ENCODE measurements at places on chromosomes 2 and 18.

DNA sequence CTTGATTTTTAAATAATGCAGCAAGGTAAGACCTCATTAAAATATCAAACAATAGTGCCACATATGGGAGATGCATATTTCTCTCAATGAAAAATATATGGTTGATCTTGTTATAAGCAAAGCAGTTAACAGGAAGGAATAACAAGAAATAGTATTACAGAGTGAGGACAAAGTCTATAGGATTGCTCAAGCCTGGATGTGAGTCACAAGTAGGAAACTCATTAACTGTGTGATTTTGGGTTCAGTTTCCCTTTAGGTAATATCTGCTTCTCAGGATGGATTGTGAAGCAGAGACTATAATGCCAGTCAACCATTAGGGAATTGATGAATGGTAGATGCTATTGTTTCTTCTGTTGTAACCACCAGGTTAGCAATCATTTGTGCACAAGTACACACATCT is 42.9 kb upstream of the SPHKAP start:
- no peak overlapping the region for H3K4me3 ChIP-seq
- no peaks in the 10 kb centered on the region for H3K27me3 ChIP-seq
- H3K27ac ChIP-seq = no peak overlapping the region
- H3K4me1 ChIP-seq = no peaks in the 10 kb centered on the region
- DNase-seq = no peak
- H3K36me3 ChIP-seq = no peaks in the 10 kb centered on the region

- H3K4me3 ChIP-seq = peak overlapping the region; percentile 65
- peak overlapping the region; percentile 87 for H3K27ac ChIP-seq
- H3K27me3 ChIP-seq = peaks cover 14% of the 10 kb centered on the region
- H3K36me3 ChIP-seq = no peaks in the 10 kb centered on the region
Measured at GRCh38 chr2:235669269-235669831, 175.5 kb downstream of the AGAP1 start.

GRCh38 chr2:175234650-175235049 is 53.1 kb upstream of the ATP5MC3 start:
- H3K27ac ChIP-seq = no peak overlapping the region
- peaks cover 22% of the 10 kb centered on the region for H3K36me3 ChIP-seq
- no peaks in the 10 kb centered on the region for H3K4me1 ChIP-seq
- peaks cover 3% of the 10 kb centered on the region for H3K27me3 ChIP-seq
- DNase-seq = no peak

GRCh38 chr2:204027091-204027490 is 90.5 kb downstream of the ICOS start:
- H3K27ac ChIP-seq = no peak overlapping the region
- H3K27me3 ChIP-seq = peaks cover 4% of the 10 kb centered on the region
- H3K4me3 ChIP-seq = no peak overlapping the region
- 0 out of 2 replicates have a peak, but pooled peaks cover 4% of the 10 kb centered on the region for H3K36me3 ChIP-seq
- no peaks in the 10 kb centered on the region for H3K4me1 ChIP-seq

DNA sequence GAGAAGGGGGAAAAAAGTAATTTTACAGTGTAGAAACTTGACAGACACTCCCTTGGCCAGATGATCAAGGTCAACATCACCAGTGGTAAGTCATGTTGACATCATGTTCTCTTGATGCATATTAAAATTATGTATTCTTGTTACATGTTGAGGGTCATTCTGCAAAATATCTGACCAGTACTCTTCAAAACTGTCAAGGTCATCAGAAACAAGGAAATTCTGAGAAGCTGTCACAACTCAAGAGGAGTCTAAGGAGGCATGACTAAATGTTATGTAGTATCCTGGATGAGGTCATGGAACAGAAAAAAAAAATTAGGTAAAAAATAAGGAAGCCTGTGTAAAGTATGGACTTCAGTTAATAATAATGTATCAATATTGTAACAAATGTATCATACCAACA is 6.3 kb downstream of the SGPP2 start:
- peaks cover 100% of the 10 kb centered on the region for H3K27me3 ChIP-seq
- no peak for DNase-seq
- no peak overlapping the region for H3K27ac ChIP-seq

DNA sequence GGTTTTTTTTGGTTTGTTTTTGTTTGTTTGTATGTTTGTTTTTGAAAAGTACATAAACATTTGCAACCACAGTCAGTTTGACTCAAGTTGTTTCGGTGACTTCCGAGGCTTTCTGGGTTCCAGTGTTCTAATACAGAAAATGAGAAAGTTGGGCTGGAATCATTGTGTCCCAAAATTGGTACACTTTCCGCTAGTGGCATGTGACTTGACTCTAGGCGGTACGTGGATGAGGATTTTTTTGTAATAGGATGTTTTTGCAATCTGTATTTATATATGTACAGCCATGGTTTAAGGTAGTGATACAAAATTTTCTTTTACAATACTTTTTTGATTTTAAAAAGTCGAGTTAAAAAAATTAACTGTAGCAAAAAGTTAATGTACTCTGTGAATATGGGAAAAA is 1.7 kb downstream of the MFF start:
- H3K4me1 ChIP-seq = peaks cover 45% of the 10 kb centered on the region
- H3K27ac ChIP-seq = no peak overlapping the region
- no peak for DNase-seq
- H3K27me3 ChIP-seq = peaks cover 12% of the 10 kb centered on the region

DNA sequence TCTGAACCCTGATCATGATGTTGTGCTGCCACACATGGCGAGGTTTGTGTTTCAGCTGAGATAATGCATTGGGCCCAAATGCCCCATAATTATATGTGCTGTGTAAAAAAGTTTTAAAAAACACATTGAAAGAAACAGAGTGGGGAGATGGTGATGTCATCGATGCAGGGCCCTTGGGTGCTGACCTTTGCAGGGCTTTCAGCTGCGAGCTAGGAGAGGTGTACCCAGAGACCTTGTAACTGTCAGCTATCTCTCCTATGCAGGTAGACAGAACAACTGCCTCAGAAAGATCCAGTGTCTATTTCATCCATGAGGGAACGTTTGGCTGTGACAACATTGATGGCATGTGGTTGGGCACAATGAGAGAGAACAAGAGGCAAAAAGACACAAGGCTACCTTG is 286.9 kb upstream of the CELF4 start:
- no peak overlapping the region for H3K27ac ChIP-seq
- H3K27me3 ChIP-seq = no peaks in the 10 kb centered on the region
- no peak for DNase-seq
- no peak overlapping the region for H3K4me3 ChIP-seq

- no peak for DNase-seq
- no peaks in the 10 kb centered on the region for H3K36me3 ChIP-seq
- no peak overlapping the region for H3K27ac ChIP-seq
- peaks cover 11% of the 10 kb centered on the region for H3K4me1 ChIP-seq
- no peak overlapping the region for H3K4me3 ChIP-seq
Measured at GRCh38 chr2:9330612-9331270, 92.6 kb downstream of the ITGB1BP1 start.

GRCh38 chr2:203761121-203761520 is 54.7 kb downstream of the CD28 start:
- H3K27ac ChIP-seq = no peak overlapping the region
- no peak for DNase-seq
- peaks cover 12% of the 10 kb centered on the region for H3K4me1 ChIP-seq
- peaks cover 10% of the 10 kb centered on the region for H3K36me3 ChIP-seq

GRCh38 chr2:57876313-57876712 is 170.3 kb upstream of the VRK2 start:
- H3K27me3 ChIP-seq = no peaks in the 10 kb centered on the region
- H3K27ac ChIP-seq = no peak overlapping the region
- H3K36me3 ChIP-seq = no peaks in the 10 kb centered on the region

- no peak overlapping the region for H3K27ac ChIP-seq
- H3K4me3 ChIP-seq = no peak overlapping the region
- peaks cover 22% of the 10 kb centered on the region for H3K4me1 ChIP-seq
- H3K36me3 ChIP-seq = 0 out of 2 replicates have a peak, but pooled peaks cover 5% of the 10 kb centered on the region
- H3K27me3 ChIP-seq = peaks cover 2% of the 10 kb centered on the region
Measured at GRCh38 chr2:15745350-15745749, 153.7 kb downstream of the DDX1 start.

DNA sequence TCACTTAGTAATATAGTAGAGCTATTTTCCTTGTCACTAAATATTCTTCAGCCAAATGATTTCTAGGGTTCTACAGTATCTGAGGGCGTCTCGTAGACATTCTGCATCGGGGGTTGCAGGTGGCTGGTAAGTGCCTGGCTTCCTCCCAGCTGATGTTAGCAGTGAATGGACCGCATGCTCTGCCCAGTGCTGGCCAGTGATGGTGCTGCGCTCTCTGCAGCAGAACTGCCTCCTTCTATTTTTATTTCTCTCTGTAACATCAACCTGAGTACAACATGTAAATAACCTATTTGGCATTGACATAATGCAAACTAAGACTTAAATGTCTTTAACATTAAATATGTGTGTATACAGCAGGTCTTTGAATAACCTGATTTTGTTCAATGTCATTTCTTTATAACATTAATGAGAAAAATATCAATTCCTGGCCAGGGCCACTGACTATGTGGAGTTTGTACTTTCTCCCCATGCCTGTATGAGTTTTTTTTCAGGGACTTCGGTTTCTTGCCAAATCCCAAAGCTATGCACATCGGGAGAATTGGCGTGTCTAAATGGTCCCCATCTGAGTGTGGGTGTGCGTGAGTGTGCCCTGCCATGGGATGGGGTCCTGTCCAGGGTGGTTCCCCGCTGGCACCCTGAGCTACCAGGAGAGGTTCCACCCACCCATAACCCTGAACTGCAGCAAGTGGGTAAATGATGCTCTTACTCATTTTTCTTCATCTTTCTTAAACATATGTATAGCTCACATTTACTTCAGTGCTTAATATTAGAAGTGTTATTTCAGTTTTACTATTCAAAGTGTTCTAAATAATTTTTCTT is 278.2 kb upstream of the EPAS1 start:
- H3K4me1 ChIP-seq = peaks cover 29% of the 10 kb centered on the region
- H3K4me3 ChIP-seq = no peak overlapping the region
- no peak overlapping the region for H3K27ac ChIP-seq
- no peaks in the 10 kb centered on the region for H3K27me3 ChIP-seq

- H3K4me1 ChIP-seq = peaks cover 12% of the 10 kb centered on the region
- H3K27ac ChIP-seq = no peak overlapping the region
- no peaks in the 10 kb centered on the region for H3K36me3 ChIP-seq
Measured at GRCh38 chr2:96218508-96219131, 10.0 kb upstream of the STARD7 start.

DNA sequence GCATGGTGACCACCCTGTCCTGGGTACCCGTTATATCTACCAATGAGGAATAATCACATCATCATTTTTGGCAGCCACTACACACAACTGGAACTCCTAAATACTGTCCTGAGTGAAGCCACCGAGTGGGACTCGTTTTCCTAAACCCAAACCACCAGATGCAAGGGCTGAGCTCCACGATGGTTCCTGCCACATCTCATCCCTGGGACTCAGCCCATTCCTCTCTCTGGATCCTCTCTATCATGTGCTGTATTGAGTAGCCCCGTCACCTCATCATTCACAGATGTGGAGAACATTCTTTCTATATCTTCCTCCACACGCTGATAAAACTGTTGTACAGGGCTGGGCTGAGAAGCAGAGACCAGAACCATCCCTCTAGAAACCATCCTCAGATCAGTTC is 79.4 kb upstream of the SMAD7 start:
- no peaks in the 10 kb centered on the region for H3K36me3 ChIP-seq
- H3K4me1 ChIP-seq = no peaks in the 10 kb centered on the region
- DNase-seq = no peak
- no peak overlapping the region for H3K27ac ChIP-seq
- H3K4me3 ChIP-seq = no peak overlapping the region
- peaks cover 3% of the 10 kb centered on the region for H3K27me3 ChIP-seq

GRCh38 chr18:80189531-80189865 is 57.8 kb downstream of the PARD6G start:
- H3K36me3 ChIP-seq = 0 out of 2 replicates have a peak, but pooled peaks cover 3% of the 10 kb centered on the region
- DNase-seq = no peak
- H3K27ac ChIP-seq = no peak overlapping the region
- no peaks in the 10 kb centered on the region for H3K27me3 ChIP-seq
- no peaks in the 10 kb centered on the region for H3K4me1 ChIP-seq

- no peak overlapping the region for H3K4me3 ChIP-seq
- peaks cover 13% of the 10 kb centered on the region for H3K4me1 ChIP-seq
- H3K27me3 ChIP-seq = peaks cover 3% of the 10 kb centered on the region
- no peak for DNase-seq
Measured at GRCh38 chr18:57916684-57917083, 113.6 kb upstream of the ATP8B1 start.

- DNase-seq = no peak
- H3K27ac ChIP-seq = no peak overlapping the region
- no peak overlapping the region for H3K4me3 ChIP-seq
- peaks cover 13% of the 10 kb centered on the region for H3K4me1 ChIP-seq
- no peaks in the 10 kb centered on the region for H3K36me3 ChIP-seq
Measured at GRCh38 chr2:31812051-31812798, 198.6 kb downstream of the MEMO1 start.

DNA sequence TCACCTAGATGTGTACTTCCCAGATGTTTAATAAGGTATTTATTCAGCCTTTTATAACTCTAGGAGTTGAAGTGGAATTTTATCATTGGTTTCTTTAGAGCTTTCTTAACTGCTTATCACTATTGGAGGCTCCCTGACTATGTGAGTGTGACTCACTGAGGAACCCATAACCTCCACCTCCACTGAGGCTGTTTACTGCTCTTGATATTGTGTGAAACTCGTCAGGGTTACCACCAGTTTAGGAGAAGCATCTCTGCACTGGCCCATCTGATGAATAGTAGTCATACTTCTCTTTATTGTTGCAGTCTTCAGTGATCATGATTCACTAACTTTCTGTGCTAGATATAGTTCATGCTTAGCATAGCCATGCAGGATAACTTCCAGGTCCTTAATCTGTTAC is 79.6 kb upstream of the UBXN4 start:
- peaks cover 36% of the 10 kb centered on the region for H3K36me3 ChIP-seq

GRCh38 chr2:73238149-73238548 is 4.0 kb downstream of the CCT7 start:
- H3K4me1 ChIP-seq = peaks cover 31% of the 10 kb centered on the region
- peak overlapping the region; percentile 44 for H3K4me3 ChIP-seq
- peaks cover 35% of the 10 kb centered on the region for H3K36me3 ChIP-seq
- no peaks in the 10 kb centered on the region for H3K27me3 ChIP-seq
- DNase-seq = no peak

GRCh38 chr2:134491771-134492441 is 226.9 kb downstream of the TMEM163 start:
- no peak overlapping the region for H3K4me3 ChIP-seq
- H3K27ac ChIP-seq = no peak overlapping the region
- no peaks in the 10 kb centered on the region for H3K27me3 ChIP-seq
- DNase-seq = no peak

GRCh38 chr2:240946654-240947053 is 40.5 kb downstream of the CROCC2 start:
- H3K27ac ChIP-seq = no peak overlapping the region
- DNase-seq = no peak
- no peaks in the 10 kb centered on the region for H3K27me3 ChIP-seq
- no peaks in the 10 kb centered on the region for H3K36me3 ChIP-seq
- no peak overlapping the region for H3K4me3 ChIP-seq

DNA sequence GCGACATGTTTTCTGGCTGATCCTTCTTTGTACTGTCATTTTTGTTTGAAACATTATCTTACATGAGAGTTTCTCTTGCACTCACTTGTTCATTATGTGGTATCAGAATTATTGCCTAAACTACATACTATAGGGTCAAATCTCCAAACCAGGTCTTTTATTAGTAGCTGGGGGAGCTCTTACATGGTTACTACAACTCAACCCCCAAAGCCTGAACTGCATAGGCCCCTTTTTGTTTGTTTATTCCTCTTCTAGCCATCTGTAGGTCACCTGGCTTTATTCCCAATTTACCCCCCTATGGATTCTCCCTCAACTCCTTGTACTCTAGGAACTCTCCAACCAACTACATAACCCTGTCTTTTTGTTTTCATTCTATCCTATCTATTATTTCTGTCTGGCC is 46.7 kb downstream of the PUM2 start:
- no peak overlapping the region for H3K4me3 ChIP-seq
- peaks cover 52% of the 10 kb centered on the region for H3K36me3 ChIP-seq
- H3K4me1 ChIP-seq = peaks cover 7% of the 10 kb centered on the region
- H3K27ac ChIP-seq = peak overlapping the region; percentile 14
- no peaks in the 10 kb centered on the region for H3K27me3 ChIP-seq

- no peaks in the 10 kb centered on the region for H3K4me1 ChIP-seq
- H3K36me3 ChIP-seq = peaks cover 57% of the 10 kb centered on the region
- H3K27me3 ChIP-seq = peaks cover 18% of the 10 kb centered on the region
Measured at GRCh38 chr2:6823111-6823510, 42.6 kb downstream of the CMPK2 start.
